ENCODE measurements at places on chromosomes 2 and 18.

GRCh38 chr2:71646028-71646427 lies 192.7 kb downstream of the DYSF start:
- peak; percentile 19 for DNase-seq

- no peak for DNase-seq
Measured at GRCh38 chr18:12336171-12336613, 28.2 kb downstream of the TUBB6 start.

GRCh38 chr2:14872779-14873325 lies 240.3 kb downstream of the LRATD1 start:
- no peak for DNase-seq

DNA sequence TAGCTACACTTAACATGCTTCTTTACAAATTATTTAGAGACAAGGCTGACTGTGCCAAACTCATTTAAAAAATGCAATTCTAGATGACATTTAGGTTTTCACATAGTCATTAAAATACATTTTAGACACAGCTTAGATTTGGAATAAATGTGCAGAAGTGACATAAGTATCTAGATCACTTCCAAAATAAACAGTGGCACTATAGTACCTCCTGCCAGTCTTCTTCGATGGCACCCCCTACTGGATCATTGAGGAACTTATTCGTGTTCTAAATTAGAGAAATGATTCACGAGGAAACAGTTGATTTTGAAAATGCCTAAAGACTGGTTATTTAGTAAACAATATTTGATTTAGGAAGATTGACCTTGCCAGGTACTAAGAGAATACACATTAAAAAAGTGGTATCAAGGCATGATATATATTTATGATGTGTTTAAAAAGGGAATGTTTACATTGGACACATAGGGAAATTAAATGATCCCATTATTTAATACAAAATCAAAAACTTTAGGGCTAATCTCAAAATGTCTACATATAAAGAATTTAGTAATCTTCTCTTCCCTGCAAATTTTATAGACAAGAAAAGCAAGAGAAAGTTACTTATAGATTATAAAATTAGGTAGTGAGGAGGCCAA lies 323.9 kb downstream of the XIRP2 start:
- DNase-seq, result no peak

GRCh38 chr2:195342061-195342460 lies 315.0 kb upstream of the SLC39A10 start:
- no peak for DNase-seq

- DNase-seq, result no peak
Measured at GRCh38 chr2:55363636-55364035, 56.0 kb downstream of the CCDC88A start.

DNA sequence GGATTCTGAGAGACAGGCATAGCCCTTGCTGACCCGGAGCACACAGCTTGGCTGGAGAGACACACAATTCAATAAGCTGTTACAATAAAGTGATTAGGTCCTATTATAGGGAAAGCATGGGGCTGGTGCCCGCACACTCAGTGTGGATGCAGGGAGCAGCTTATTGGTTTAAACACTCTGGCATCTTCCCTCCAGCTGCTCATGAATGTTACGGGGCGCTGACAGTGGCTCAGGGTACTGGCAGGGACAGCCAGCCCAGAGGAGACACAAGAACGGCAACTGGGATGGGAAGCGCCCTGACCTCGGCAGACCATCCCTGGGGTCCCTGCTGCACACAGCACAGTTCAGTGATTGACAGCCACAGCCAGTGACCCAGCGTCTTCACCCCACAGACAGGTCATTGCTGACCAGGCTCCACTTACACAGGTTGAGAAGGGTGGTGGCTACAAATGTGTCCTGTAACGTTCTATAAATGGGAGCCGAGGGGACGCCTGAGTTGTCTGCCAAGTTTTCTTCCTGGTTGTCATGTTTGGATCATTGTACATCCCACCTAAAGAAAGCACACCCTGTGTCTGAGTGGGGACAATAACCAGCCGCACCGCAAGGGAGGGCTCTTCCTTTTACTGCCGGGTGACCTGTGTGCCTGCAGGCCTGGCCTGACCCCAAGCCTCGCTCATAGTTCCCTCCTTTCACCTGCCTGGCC lies 60.3 kb downstream of the SH3BP4 start:
- no peak for DNase-seq

DNA sequence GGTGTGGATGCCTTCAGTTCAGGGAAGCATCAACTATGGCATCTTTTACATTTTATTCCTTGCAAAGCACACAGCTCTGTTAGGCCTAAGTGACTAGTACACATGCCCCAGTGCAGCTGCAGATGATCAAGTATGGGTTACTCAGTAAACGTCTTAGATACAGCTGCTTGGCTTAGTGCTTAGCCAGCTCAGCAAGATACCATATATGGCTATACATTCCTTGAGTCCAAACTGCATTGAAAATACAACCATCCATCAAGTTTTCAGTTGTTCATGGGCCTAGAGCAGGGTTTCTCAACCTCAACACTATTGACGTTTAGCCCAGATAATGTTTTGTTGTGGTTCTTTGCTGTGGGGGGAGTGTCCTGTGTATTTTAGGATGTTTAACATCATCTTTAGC lies 769.9 kb downstream of the TSN start:
- no peak for DNase-seq

GRCh38 chr18:79799619-79800370 lies 2.1 kb downstream of the KCNG2 start:
- no peak for DNase-seq

DNA sequence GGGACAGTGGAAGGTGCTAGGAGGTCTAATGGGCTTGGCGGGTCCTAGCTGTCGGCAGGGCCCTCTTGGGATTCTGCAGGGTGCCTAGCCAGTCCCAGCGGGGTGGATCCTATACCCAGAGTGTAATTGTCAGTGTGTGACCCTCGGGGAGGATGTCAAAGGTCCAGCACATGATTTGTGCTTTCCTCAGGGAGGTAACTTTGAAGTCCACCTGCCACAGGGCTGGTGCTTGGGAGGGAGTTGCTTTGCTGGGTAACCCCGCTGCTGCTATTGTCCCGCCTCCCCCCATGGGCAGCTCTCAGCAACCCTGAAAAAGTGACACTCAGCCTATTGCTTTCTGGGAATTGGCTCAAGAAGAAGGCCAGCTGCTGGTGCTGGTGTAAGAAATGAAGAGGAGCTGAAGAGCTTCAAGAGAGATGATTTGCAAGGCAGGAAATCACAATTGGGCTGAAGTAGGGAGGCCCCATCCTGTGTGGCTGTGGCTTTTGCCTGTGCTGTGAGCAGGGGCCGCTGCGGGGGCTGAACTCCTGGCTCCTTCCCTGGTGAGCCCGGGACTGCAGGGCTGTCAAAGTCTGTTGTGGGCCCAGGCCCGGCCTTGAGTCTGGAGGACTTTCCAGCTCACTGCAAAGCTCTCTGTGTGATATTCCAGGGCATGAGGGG lies 36.4 kb downstream of the EMILIN2 start:
- DNase-seq, result no peak

- DNase-seq, result no peak
Measured at GRCh38 chr2:201517094-201517493, 65.6 kb downstream of the STRADB start.

All from pulmonary artery endothelial cell (primary cell).